Lung (tissue), 17 donors: ENCODE measurements at places on chromosomes 1 and 21. TPM values are rescaled to one million over a fixed set of nuclear protein-coding genes. Genes with fewer than 3 reads are reported as not detected.

Gene RAB3B
- 0.18 TPM for total RNA-seq

Gene C8B
- total RNA-seq = 2.8 TPM

Gene STPG1
- total RNA-seq = 13.5 TPM

Gene ECM1
- 20.0 TPM for total RNA-seq

Gene CD5L
- total RNA-seq = 0.17 TPM

Gene DNTTIP2
- total RNA-seq = 46.9 TPM

Gene CIART
- total RNA-seq = 6.5 TPM
